Fibroblast of skin of left biceps (primary cell): ENCODE measurements at places on chromosomes 12 and 14.

- no peak for DNase-seq
Observed at GRCh38 chr14:53183611-53184010, 30.5 kb upstream of the DDHD1 start.

DNA sequence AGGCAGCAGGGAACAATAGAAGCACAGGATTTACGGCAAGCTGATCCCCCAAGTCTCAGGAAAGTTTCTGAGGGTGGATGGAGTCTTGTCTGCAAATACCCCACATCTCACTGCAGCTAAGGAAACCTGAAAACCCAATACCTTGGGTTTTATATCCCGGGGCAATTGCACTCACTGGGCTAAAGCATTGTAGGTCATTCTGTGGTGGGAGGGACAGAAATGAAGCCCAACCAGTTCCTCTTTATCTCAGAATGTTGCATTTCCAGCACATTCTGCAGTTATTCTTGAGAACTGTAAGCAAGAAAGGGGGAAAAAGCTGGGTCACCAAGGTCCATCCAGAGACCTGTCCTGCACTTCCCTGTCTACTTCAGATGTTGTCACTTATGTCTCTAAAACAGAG is 39.8 kb downstream of the C12orf42 start:
- DNase-seq, result no peak

GRCh38 chr12:42162965-42163364 is 18.3 kb upstream of the GXYLT1 start:
- DNase-seq, result no peak

DNA sequence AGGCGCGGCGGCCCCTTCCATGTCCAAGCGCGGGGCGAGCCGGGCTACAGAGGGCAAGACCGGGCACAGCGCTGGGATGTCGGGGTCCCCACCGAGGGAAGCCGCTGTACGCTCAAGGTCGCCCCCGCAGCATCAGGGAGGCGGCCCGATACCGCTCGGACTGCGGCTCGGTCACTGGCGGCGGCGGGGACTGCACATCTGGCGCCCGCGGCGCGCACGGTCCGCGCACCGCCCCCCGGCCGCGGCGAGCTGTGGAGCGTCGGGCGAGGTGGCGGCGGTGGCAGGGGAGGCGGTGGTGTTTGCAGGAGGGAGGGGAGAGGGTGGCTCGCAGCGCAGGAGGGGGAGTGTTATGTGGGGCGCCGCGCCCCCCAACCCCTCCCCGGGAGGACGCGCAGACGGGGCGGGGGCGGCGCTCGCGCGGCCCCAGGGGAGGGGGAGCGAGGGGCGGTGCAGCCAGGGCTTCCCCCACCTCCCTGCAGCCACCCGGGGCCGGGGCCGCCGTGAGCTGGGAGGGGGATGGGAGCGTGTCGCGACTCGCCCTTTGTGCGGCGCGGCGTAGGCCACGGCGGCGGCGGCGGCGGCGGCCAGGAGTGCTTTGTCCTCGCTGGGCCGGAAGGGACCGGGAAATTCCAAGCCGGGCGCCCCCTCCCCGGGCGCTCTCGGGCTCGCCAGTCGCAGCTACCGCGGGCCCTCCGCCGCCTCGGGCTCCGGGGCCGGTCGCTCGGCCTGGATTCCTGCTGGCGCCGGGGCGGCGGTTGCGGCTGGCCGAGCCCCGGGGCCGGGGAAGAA is at the start of gene NUAK1:
NUAK1 (minus strand) TSS at position 322 of the 789 bp plus-strand sequence; CDS start at position 21, 301 bp downstream.
- DNase-seq, result no peak

GRCh38 chr14:56004786-56005185 is 113.4 kb upstream of the PELI2 start:
- DNase-seq, result no peak

DNA sequence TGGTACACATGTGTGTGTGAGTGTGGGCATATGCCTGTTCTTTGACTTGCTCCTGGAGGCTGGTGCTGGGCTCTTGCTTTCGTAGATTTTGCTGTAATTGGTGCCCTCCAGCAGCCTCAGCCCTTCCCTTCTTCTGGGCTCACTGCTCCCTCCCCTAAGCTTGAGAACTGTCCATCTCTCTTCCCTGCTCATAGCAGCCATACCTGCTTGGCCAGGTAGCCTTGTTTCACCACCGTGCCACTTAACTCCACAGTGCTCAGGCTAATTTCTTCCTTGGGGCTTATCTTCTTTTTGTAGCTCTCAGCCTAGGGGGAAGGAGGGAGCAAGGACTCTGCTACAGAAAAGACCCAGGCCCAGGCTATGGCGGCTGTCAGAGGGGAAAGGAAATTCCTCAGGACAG is 19.8 kb downstream of the PLEK2 start:
- DNase-seq, result no peak

- no peak for DNase-seq
Observed at GRCh38 chr14:23861666-23862065, 91.9 kb upstream of the DHRS4 start.

- DNase-seq, result no peak
Observed at GRCh38 chr12:29879606-29880308, 96.0 kb upstream of the TMTC1 start.

GRCh38 chr12:7017870-7018349 is 366 bp downstream of the LPCAT3 start:
- peak; percentile 5 for DNase-seq

DNA sequence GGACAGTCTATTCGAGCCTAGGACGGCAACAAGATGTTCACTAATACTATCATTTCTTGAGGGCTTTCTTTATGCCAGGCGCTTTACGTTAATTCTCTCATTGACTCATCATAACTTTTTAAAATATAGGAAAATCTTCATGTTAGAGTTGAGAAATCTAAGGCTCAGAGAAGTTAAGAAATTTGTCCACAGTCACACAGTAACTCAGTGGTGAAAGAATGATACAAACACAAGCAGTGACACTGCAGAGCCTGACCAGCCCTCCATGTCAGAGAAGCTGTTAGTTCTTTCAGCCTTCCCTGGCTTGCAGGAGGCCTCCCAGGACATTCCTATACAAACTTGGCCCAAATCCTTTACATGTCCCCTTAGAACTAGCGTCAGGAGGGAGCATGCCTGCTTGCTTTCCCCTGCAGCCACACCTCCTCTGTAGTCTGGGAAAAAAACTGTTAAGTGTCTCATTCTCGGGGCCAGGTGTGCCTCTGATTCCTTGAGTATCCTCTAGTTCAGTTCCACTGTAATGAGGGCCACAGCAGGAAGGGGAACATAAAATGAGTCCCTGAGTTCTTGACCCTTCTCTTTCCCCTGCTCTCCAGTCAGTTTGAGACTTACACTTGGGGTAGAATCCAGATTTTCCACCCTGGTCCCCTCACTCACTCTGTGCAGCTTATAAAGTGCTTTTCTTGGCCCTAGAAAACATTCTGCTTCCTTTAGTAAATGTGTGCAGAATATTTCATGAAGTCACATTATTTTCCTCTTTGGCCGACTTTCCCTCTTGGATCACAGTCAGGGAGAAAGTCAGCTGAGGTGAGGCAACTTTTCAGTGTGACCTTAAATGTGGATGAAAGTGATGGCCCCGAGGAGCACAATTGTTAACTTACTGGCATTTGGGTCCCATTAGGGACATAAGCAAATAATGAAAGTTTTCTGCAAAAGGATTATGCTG is 152.2 kb upstream of the HIF1A start:
- no peak for DNase-seq

- DNase-seq, result no peak
Observed at GRCh38 chr14:76045773-76046172, 60.2 kb downstream of the IFT43 start.

- DNase-seq, result no peak
Observed at GRCh38 chr12:2169940-2170339, 117.2 kb downstream of the CACNA1C start.

DNA sequence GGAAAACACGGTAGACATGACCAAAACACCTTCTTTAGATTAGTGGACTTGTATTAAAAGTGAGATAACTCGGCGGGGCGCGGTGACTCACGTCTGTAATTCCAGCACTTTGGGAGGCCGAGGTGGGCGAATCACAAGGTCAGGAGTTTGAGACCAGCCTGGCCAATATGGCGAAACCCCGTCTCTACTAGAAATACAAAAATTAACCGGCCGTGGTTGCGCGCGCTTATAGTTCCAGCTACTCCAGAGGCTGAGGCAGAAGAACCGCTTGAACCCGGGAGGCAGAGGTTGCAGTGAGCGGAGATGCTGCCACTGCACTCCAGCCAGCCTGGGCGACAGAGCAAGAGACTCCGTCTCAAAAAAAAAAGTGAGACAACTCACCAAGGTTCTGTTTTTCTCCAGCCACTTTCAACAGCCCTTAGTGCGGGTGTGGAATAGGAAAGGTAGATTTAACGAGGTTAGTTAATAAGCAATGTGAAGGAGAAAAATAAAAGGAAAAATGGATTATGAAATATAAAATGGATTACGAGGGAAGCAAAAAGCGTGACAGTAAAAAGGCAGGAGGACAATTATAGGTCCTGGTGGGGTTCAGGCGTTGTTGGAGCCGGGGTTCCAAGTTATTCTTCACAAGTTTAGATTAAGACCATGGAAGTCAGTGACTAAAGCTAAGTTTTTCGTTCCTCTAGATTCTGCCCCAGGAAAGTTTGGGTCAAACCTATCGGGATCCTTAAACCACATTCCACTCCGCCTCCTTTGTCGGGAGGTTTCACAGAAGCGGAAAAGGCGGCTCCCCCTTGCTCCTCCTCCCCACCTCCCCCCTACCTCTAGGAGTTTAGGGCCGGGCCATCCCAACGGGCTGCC is 534 bp downstream of the PPP2R3C start:
- DNase-seq, result no peak

- peak; percentile 90 for DNase-seq
Observed at GRCh38 chr12:64083285-64084210, 138.5 kb downstream of the KICS2 start.

GRCh38 chr12:67943141-67943892 is 45.9 kb upstream of the IFNG-AS1 start:
- peak; percentile 48 for DNase-seq

DNA sequence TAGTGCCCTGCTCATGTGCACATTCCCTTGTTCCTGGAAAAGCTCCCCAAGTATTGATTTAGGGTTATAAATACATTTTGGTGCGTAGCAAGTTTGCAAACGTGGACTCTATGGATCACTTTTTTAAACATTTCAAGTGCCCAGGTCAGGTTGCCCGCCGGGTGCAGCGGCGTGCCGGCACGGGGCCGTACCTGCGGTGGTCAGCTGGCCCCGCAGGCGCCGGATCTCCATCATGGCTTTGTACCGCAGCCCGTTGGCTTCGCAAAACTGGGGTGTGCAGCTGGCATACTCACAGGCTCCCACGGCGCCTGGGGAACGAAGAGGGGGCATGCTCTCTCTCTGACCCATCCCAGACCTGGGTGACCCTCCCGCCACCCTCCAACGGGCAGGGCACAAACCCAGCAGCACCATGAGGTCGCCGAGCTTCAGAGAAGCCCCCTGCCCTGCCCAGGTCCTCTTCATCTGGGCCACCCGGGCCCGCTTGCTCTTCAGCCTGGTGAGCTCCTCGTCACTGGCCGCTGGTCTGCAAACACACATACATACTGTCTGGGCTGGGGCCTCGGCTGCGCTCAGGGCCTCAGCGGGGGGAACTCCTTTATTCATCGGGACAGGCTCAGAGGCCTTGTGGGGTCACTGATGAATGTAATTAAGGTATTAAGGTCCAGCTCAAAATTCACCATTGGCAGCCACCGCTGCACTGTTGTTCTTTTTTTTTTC is 35.1 kb downstream of the DHX37 start:
- no peak for DNase-seq

- DNase-seq, result no peak
Observed at GRCh38 chr12:82357845-82358199, 365 bp downstream of the CCDC59 start.

DNA sequence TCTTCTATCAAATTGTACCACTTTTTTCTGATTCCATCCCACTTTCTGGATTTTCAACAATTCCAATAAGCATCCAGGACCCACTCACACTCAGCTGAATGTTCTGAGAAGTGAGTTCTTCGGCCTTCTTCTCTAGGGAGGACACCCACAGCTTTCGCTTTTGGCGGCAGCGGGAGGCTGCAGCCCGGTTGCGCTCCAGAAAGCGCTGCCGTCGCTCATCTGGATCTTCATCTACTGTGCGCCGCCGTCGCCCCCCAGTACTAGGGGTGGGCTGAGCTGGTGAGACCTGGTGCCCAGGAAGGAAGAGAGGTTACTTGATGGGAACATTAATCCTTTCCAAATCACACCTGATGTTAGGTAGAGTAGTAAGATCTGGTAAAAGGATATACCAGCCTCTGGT is 17.2 kb upstream of the NPFF start:
- no peak for DNase-seq

DNA sequence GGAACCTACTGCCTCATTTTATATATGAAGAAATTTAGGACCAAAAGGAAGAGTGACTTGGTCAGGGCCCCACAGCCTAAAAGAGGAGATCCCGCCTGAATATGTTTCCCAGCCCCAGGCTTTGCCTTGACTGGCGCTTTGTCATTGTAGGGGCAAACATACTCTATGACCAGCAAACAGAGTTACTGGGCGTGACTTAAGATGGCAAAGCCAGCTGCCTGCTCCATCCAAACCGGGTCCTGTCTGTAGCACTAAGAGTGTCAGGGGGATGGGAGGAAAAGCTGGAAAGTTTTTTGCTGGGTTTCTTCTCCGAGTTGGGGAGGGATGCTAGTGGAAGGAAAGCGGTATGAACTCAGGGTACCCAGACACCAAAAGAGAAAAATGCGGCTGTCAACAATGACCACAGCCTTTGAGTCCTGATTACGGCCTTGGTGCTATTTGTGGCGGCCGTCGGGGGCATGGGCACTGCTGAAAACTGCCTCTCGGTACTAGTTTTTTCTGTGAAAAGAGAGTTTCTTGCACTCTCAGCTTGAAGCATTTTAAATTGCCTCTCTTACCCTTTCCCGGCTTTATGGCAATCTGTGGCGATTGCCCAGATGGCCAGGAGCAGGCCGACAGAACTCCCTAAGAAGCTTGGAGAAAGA is 82.7 kb downstream of the PRIMA1 start:
- no peak for DNase-seq

DNA sequence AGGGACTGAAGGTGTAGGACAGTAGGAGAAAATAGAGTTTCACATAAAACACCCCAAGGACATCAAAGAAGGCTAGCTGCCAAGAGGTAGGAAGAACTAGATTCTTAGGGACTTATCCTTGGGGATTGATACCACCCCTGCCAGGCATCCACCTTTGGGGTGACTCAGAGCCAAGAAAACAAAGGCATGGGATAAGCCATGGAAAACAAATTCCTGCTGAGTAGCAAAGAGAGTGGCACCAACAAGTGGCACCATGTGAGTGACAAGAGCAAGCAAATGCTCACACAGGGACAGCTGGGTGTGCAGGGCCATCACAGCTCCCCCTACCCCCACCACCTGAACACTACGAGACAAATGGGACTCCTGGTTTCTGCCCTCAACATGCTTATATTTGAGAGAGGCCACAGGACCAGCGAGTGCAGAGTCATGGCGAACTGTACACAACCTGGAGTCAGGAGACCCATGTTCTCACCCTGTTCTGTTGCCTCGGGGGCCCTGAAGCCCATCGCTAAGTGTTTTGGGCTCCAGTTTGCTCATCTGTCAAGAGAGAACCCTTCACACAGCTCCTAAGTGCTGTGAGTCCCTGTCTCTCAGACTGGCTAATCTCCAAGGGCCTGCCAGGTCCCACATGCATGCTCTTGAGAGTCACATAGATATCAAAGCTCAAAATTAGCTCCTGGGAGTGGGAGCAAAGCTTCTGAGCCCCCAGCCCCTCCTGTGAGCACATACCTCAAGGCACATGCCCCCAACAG is 91.9 kb downstream of the DPF3 start:
- no peak for DNase-seq

GRCh38 chr12:109531411-109531810 is 41.9 kb downstream of the MMAB start:
- no peak for DNase-seq
